Stimulated activated CD8-positive, alpha-beta memory T cell treated with anti-CD3 and anti-CD28 coated beads, Interleukin-4, amount 100 ng/mL, for 1 hour (primary cell): ENCODE measurements at places on chromosomes 6 and 20.

DNA sequence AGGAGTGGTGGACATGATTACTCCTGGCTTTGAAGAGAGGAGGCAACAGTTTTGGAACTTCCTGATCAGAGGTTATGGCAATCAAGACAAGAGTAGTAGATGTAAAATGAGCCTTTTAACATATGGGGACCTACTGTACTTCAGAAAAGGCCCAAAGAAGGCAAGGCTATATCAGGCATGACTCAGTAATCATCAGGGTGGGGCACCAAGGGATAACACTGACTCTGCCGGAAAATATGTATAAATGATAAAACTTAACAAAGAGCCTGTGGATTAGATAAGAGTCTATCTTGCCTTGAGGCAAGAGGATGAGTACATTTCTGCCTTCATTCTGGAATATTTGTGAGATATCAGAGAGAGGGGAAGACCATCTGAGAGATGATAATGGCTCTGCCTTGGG is 1389.9 kb upstream of the MAP3K7 start:
- DNase-seq = no peak

DNA sequence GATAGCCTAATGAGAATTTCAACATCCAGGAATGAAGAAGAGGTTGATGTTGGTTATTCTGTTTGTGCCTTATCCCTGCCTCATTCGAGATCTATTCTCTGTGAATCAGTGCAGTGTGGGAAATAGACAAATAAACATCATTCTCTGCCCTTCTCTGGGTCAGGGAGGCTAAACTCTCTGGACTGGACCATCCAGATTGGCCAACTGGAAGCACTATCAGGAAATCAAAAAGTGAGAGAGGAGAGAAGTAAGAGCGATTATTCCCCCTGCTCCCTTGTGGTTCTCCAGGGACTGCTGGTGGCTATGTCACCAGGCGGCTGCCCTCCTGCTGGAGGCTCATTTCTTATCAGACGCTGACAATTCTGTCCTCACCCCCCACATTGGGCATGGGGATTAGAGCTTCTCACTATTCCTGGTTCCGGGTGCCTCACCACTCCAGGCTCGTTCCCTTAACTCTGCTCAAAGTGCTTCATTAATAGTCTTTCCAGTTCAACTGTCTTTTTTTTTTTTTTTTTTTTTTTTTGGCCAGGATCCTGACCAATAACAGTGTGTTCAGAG is 201.7 kb upstream of the RREB1 start:
- DNase-seq = no peak

DNA sequence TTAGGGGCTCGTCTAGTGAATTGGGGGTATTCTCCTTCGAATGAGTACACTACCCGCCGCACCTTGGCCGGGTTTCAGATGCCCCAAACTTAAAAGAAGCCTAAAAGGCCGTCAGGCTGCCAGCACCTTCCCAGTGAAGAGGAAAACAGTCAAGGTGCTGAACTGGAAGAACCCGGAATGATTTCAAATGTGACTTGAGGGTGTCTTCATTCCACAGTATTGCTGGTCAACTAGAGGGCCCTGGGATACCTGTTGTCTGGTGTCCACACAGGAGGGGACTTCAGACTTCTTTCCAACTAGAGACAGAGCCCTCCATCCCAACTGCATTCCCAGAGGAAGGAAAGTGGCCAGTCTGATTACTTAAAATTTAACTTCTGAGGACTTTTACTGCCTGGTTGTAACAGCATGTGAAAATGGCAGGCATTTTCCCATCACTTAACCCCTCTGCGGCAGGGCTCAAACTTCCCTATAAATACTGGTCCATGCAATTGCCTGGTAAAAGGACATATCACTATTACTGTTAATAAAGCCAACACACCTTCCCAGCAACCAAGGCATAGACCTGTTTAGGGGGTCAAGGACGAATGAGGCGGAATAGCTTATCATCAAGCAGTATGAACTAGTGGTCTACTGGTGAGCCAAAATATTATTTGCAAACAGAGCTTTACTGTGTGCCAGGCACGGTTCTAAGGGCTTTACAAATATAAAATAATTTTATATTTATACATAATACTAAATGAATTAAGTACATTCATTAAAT is 651 bp upstream of the SAMHD1 start:
- no peak for DNase-seq

- no peak for DNase-seq
These were observed 28.1 kb downstream of the COL11A2 start for GRCh38 chr6:33164176-33164575.

GRCh38 chr6:130503146-130503545 is 137.3 kb downstream of the TMEM200A start:
- no peak for DNase-seq

GRCh38 chr6:89487864-89488263 is 54.9 kb downstream of the ANKRD6 start:
- DNase-seq = no peak

DNA sequence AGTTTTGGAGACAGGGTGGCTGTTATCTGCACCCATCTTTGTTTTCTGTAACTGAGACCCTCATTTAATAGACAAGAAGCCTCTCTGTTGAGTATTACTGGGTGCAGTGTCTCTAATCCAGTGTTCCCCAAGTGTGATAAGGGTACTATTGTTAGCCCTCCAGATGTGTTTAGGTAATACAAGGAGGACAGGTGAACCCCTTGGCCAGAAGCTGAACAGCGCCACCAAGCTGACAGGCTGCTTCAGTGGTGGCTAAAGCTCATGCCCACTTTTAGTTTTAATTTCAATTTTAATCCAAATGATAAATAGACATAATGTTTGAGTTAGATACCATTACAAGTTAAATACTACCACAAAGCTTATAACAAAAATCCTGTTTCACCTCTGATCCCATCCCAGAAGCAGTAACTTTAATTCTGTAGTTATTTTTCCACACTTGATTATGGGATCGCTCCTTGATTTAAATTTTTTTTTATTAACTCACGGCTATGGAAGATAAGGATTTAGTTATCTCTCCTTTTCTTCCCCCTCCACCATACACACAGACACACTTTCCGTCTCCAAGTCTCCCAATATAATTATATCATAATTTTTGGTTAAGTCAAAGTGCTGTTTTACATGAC is 8.4 kb upstream of the STK35 start:
- no peak for DNase-seq

DNA sequence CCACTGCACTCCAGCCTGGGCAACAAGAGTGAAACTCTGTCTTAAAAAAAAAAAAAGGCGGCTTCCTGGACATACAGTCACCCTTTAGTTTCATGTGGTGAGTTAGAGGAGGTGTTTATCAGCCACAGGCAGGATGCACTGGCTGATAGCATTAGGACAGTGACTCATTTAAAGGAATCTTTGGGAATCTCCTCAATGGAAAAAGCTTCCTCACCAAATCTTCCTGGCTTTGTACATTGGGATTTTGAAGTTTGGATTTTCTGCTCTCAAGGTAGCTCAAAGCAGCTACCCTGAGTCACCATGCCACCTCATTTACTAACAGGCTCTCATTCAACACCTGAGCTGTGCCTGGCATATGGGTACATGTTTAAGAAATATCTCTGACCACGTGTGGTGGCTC is 20.2 kb downstream of the PRPH2 start:
- no peak for DNase-seq

GRCh38 chr6:106072501-106073090 is 13.5 kb upstream of the PRDM1 start:
- DNase-seq = no peak

DNA sequence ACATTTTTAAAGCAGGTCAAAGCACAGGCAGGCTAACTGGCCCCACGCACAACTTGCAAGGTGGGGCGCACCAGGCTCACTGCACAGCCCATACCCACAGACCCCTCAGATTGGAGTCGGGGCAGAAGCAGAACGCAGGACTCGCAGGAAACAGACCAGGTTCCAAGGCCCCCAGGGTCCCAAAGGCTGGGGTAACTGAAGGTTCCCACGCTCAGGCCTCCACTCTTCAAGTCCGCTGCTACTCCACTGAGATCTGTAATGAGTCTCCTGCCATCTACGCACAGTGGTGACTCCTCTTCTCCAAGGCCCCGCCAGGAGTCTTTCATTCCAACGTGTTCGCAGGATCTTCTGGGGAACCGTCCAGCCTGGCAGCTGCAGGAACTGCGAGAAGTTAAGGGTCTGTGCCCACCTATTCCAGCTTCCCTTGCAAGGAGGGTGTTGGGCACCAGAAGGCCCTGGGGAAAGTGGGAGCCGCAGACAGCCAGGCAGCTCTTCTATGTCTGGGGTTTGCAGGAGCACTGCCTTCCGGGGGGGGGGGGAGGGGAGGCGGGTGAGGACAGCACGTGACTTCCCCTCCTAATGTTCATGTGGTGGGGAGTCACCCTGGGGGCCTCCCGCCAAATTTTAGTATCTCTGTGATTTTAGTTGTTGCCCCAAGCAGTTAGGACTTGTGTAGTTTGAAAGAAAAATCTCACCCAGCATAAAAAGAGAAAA is 2.0 kb upstream of the TAF4 start:
- DNase-seq = no peak

DNA sequence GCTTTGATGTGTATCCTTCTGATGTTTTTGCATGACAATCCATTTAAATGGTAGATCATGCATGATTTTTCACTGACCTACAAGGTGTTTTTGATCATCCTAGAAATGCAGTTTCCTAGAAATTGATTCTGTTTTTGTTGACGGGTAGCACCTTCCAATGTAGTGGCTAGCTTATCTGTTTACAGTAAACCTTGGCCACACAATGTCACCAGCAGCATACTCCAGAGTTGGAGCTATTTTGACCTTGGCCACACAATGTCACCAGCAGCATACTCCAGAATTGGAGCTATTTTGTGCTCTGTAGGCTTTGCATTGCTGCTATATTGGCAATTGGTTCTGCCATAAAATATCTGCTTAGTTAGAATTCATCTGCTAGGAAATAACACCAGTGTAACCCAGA is 74.6 kb upstream of the NAA20 start:
- no peak for DNase-seq

DNA sequence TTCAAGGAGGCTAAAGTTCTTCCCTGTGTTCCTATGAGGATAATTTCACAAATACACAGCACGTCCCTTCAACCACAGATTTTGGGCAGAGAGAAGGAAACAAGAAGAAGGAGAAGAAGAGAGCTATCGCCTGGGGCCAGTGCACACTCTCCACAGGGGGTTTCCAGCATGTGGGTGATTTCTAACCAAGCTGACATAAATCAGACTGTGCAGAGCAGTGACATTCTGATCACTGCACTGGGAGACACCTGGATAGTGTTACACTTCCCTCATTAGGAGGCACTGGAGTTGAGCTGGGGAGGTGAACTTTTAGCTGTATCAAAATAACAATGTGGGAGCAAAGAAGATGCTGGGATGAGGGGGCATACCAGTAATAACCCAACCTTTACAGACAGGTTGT is 71.8 kb upstream of the CENPW start:
- no peak for DNase-seq

GRCh38 chr20:42611889-42612837 is 577.5 kb downstream of the PTPRT start:
- no peak for DNase-seq
